ENCODE measurements at places on chromosomes 5 and 9.
A peak's percentile ranks its signal among the peaks of the same experiment; 100 is the strongest.

DNA sequence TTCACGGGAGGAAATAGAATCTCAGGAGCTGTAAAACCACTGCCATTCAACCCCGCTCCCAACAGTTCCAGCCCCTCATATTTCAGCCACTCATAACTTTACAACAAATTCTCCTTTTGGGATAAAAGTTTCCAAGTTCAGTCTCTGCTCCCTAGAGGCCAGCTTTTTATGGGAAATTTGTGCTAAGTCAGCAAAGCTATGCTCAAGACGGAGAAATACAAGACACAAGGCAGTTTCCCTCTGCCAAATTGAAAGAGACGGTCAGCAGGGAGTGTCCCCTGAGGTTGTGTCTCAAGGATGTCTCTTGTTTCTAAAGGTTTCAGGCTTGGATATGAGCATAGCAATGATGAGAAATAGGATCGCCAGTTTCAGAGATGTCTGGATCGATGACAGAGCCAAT, 608.6 kb downstream of the CCDC171 start:
- DNase-seq: no peak

- DNase-seq: no peak
These were observed 4.2 kb upstream of the CA9 start for GRCh38 chr9:35669331-35670145.

GRCh38 chr5:59790376-59790775, 103.2 kb downstream of the PDE4D start:
- no peak for DNase-seq

DNA sequence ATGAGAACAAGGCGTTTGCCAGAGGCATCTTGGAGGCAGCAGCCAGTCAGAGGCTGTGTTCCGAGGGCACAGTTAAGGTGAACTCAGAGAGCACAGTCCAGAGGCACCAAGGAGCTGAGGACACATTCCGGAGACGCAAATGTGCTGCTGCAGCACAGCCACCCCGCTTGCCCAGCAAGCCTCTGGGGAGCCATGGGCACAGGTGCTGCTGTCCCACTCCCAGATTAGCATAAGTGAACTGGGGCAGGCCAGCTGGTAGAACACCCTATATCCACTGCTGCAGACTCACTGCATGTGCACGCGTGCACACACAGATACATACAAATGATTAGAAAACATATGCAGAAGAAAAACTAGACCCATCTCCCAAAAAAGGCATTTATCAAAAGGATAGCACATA, 164.5 kb downstream of the EBF1 start:
- no peak for DNase-seq

GRCh38 chr5:96726802-96727201, 64.6 kb downstream of the CAST start:
- no peak for DNase-seq

GRCh38 chr5:56409331-56410190, 176.4 kb upstream of the ANKRD55 start:
- no peak for DNase-seq

GRCh38 chr9:36833954-36834353, 200.1 kb downstream of the PAX5 start:
- DNase-seq: no peak

GRCh38 chr5:172875505-172876279, 41.6 kb downstream of the ERGIC1 start:
- no peak for DNase-seq

- DNase-seq: no peak
These were observed 379.9 kb upstream of the DMAC1 start for GRCh38 chr9:8179381-8180053.

- no peak for DNase-seq
These were observed 207.9 kb upstream of the EFNA5 start for GRCh38 chr5:107878661-107879060.

DNA sequence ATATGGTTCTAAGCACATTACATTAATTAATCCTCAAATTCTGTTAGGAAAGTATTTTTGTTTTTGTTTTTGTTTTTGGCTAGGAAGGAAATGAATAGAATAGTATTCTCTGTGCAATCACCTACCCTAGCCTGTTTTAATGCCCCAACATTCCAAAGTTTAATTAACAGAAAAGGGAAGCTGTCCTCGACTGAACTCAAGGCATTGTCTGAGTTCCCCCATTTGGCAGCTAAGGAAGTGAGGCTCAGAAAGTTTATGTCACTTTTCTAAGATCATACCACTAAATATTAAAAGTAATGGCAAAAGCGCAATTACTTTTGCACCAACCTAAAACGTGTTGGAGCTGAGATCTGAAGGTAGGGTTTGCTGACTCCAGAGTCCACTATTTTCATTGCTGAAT, 59.8 kb downstream of the FGF1 start:
- no peak for DNase-seq

DNA sequence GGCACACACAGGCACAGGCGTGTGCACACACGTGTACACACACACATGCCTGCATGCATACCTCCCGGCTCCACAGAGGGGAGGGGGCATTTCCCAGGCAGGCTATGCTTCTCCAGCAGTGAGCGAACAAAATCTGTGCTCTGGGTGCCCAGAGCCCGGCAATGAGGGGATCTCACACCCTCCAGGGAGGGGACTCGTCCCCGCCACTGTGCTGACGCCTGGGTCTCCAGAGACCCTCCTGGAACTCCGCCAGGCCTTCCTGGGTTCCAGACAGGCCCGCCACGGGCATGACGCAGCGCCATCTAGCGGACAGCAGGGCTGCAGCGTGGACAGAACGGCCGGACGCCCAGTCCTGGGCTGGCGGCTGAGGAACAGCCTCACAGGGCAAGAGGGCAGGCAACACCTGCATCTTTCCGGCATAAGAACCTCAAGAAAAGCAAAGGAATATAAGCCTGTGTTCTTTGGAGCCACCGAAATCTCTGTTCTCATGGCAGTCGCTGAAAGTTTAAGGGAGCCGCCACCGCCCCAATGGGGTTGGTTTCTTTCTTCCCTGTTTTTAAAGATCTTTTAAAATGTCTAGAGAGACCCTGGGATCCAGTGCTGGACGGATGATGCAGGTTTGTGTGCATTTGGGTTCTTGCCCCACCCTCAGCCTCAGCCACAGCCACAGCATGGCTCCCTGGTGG, 135.6 kb upstream of the PPP1R26 start:
- DNase-seq: peak; percentile 63

- DNase-seq: no peak
These were observed 25.9 kb downstream of the BARX1 start for GRCh38 chr9:93929231-93929630.

GRCh38 chr9:21685502-21685901, 116.9 kb upstream of the MTAP start:
- DNase-seq: no peak

DNA sequence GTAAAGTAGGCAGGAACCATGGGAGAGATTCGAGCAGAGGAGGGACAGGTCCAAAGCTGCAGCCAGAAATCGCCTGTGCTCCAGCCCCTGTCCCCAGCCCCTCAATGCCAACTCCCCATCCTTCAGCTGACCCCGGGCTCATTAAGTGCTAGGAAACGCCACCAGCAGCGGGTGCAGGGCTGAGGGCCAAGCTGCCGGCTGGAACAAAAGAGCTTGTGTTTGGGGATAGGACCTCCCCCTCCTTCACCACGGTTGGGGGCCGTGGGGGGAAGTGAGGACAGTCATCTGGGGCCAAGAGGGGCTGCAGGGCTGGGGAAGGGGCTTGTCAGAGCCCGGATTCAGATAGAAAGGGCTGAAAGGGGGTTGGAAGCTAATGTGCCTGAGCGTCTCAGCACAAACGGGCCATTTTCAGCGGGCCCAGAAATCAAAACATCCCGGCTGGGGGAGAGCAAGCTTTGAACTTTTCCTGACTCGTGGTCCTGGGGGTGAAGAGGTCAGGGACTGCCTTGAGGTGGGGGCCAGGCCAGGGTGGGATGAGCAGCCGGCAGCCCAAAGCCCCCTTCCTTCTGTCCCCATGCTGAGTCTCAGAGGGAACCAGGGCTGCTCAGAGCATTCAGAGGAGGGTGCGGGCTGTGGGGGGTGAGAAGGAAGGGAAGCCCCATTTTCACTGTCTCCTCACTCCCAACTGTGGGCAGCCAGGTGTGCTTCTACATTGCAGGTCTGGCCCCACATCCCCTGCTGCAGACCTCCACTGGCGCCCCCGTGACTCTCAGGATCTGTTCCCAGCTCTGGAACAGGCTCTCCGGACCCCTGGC, 69.4 kb upstream of the DAB2IP start:
- DNase-seq: no peak
